ENCODE measurements at places on chromosomes 7 and 10. TPM values are rescaled to one million over a fixed set of nuclear protein-coding genes. Genes with fewer than 3 reads are reported as not detected.

The ENKUR gene
- 0.19 TPM for total RNA-seq

The GHRHR gene
- not detected for total RNA-seq

The PNLIPRP3 gene
- 0.03 TPM for total RNA-seq

The OR9A2 gene
- not detected for total RNA-seq

The IFIT1B gene
- total RNA-seq, result not detected

The CACNA2D1 gene
- total RNA-seq, result 7.1 TPM

The RNF133 gene
- not detected for total RNA-seq

Measured in A549 treated with AZD2906 at 1 μM for 4 hours (cell line).